Mucosa of gallbladder (tissue), 1 donor: ENCODE measurements at places on chromosomes 16 and 17.
A peak's percentile ranks its signal among the peaks of the same experiment; 100 is the strongest.

DNA sequence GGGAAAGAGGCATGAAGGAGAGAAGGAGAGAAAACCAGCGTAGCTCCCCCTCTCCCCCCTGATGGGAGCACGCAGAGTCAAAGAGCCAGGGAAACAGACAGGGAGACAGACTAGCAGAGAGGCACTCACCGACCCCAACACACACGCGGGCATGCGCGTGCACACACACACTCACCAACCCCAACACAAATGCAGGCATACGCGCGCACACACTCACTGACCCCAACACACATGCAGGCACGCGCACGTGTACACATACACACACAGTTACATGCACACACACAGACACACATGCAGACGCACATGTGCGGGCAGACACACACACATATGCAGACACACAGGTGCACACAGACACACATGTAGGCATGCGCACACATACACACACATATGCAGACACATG lies 4.6 kb downstream of the CACNB1 start:
- no peak for DNase-seq

GRCh38 chr16:85612191-85612800 lies 826 bp upstream of the GSE1 start:
- DNase-seq = peak; percentile 70

- DNase-seq = peak; percentile 30
Observed at GRCh38 chr17:4833941-4834680, 971 bp downstream of the MINK1 start.

DNA sequence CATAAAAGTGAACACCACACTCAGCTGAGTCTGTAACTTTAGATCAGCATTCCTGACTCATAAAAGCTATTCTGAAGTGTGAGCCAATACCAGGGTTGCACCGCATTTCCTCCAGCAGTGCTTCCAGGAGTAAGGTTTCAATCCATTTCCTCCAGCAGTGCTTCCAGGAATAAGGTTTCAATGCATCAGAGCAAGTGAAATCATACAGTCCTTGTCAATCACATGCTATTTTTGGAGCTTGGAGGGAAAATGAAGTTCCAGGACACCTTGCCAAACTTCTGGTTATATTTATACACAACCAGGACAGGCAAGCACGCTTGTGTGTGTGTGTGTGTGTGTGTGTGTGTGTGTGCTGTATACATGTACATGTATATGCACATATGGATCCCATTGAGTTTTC lies 327.6 kb downstream of the GRIN2A start:
- no peak for DNase-seq

GRCh38 chr16:85800321-85800669 lies 800 bp downstream of the COX4I1 start:
- DNase-seq = no peak

DNA sequence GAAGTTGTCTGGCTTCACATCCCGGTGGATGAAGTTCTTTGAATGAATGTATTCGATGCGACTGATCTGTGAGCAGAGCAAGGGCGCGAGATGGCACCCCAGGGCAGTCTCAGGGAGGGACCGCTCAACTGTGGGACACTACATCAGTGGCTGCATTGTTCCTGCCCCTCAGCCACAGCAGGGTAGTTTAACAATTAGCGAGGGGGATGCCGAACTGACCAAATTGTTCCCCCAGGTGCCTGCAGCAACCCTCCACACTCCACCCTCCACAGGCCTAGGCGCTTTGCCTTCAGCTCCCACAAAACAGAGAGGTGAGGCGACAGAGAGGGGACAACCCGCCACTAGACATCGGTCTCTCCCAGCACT lies 20.3 kb downstream of the CSNK1D start:
- DNase-seq = no peak

- DNase-seq = no peak
Observed at GRCh38 chr16:86306011-86306644, 204.2 kb upstream of the FOXF1 start.

DNA sequence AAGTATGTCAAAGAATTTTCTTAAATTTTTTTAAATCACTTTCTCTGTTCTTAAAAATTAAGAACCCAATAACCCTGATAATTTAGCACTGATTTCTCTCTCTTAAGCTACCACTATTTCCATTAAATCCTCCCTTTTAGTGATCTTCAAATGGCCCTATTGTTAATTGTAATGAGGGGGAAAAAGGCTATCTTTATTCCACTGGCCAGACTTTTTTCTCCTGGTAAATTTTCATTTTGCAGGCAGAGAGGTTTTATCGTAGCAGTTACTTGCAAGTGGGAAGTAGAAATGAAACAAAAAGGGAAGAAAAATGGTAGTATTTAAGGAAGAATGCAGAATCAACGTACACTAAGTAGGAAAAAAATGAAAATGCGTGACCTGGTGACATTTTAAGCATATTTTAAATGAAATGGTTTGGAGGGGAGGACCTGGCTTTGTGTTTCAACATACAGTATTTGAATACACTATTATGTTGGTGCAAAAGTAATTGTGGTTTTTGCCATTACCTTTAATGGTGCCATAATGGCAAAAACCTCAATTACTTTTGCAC lies 224.9 kb downstream of the TANC2 start:
- no peak for DNase-seq

DNA sequence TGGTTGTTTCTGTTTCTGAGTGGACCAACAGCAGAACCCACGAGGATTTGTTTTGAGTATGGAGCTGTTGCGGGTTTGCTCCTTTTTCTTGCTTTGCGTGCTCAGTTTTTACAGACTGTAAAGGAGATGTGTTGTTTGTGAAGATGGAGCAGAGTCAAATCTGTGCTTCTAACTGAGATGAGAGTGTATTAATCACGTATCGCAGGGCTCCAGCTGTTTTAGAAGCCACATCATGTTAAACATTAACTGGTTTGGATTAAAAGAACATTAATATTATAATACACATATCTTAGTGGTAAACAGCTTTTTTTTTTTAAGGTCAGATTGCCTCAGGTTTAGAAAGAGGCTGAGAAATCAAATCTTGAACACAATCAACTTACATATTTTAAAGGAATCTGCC lies 69.4 kb downstream of the YPEL2 start:
- no peak for DNase-seq

DNA sequence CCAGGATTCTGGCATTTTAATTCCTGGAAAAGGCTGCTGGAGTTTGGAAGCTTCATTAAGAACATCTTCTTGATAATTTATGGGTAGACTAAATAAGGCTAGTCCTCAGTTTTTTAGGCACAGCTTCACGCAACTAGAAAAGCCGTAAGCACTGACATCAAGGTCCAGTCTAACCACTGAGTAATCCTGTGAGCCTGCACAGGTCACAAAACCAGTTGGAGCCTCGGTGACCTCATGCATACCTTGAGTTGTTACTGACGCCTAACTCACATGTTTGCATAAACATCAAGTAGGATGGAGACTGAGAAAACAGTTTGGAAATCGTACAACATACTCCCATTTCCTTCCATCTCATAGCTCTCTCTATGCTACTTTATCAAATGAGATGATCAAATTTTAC lies 63.8 kb upstream of the RCVRN start:
- no peak for DNase-seq

DNA sequence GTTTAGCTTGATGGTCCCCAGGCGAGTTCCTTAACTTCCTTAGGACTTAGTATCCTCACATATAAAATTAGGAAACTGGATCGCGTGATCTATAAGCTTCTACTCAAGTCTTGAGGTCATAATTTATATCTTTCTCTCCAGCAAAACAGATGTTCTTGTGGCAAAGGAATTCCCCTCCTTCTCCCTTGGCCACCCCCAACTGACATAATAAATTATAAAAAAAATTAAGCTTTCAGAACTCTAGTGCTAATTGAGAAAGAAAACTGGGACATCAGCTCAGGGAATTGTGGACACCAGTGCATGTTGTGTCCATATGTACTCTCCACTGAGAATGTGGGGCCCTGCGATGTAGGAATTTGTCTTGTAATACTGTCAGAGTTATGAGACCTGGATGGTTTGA lies 13.5 kb downstream of the GNAO1 start:
- no peak for DNase-seq

DNA sequence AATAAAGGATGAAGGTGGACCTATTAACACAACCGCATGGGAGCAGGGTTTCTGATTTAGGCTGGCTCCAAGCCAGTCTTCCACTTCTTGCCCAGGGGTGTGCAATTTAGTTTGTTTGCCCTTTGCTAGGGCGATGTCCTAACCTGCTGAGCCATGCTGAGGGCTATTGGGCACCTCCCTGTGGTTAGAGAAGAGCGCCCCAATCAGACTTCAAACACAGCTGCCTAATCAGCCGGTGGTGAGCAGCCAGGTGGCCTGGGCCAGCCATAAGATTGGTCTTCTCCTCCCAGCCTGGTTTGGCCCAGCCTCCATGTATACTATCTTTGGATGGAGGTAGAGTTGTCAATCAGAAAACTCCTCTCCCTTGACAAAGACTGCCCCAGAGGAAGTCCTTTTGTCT lies 15.7 kb downstream of the TMEM94 start:
- no peak for DNase-seq

- peak; percentile 81 for DNase-seq
Observed at GRCh38 chr17:49739641-49740271, 24.2 kb downstream of the FAM117A start.

DNA sequence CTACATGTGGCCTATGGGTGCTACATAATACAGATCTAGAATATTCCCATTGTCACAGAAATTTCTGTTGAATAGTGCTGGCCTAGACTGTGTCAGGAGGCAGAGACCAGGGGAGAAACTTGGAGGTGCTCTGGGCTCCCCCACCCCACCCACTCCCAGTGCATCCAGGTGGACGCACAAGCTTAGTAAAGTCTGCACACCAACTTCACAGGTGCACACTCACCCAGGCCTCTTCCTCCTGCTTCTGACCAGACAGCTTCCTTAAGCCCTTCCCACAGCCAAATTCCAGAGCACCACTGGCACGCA lies 7.6 kb upstream of the CNP start:
- DNase-seq = no peak

DNA sequence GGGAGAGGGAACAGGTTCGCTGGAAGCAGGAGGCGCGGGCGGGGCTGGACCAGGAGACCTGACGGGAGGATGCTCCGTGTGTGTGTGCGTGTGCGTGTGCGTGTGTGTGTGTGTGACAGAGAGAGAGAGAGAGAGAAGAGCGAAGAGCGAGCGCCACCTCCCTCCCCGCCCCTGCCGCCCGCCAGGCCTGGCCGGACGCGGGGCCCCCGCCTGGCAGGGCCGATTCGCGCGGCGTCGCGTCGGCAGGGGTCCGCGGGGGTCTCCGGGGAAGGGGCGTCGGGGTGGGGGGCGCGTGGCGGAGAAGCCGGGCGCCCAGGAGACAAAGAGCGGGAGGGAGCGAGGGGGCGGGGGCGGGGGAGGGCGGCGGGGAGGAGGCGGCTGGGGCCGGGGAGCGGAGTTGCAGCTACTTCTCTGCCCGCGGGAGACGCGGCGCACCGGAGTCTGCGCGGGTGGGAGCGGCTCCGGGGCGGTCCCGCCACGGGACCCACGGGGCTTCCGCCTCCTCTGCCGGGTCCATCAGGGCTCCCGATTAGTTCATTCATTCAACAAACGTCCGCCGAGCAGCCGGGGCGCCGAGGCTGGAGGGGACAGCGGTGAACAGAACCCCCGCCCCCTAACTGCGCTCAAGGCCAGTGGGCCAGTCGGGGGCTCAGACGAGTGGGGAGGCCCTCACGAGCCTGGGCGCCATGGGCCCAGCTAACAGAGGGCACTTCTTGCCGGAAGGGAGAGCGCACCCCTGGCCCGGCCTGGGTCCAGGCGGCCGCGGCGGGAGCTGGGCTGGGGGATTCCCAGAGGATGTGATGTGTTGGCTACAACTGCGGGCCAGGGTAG lies at the start of gene SAMD14:
SAMD14 (minus strand) TSS at position 433 of the 831 bp plus-strand sequence. CDS start 5,201 bp downstream, outside the sequence.
- DNase-seq = no peak

- no peak for DNase-seq
Observed at GRCh38 chr16:12308060-12308459, 331.5 kb downstream of the SNX29 start.

DNA sequence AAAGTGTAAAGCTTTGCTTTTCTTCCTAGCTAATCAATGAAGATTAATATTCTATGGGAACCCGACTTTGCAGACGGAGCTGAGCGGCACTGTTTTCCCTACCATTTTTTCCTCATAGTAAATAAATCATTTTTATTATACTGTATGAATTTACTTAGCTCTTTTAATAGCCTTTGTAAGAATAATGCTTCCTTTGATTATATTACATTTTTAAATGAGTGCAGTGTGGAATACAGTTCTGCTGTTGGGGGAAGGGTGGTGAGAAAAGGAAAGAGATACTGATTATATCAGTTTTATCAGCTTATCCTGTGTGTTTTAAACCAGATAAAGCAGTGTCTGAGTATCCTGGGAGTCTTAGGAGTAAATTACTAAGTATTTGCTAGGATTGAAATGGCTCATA lies 221.4 kb upstream of the RBFOX1 start:
- DNase-seq = no peak

GRCh38 chr17:55466671-55467070 lies 44.6 kb downstream of the SMIM36 start:
- DNase-seq = peak; percentile 20

DNA sequence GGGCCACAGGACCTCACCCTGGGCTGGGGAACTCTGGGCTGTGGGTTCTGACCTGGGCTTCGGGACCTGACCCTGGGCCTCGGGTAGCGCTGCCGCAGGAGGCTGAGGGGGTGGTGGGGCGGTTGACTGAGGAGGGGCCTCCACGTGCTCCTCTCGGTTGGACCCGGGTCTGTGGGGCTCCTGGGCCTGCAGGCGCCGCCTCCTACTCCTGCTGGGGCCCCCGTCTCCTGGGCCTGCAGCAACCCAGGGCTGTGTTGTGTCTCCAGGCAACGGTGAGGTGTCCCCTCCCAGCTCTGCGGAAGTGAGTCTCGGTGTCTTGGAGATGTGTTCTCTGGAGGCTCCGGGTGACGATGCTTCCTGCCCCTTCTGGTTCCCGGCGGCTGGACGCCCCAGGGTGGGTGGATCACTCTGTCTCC lies 41.5 kb upstream of the GNG13 start:
- DNase-seq = no peak

- DNase-seq = no peak
Observed at GRCh38 chr17:77434136-77435114, 293.7 kb downstream of the SEC14L1 start.

DNA sequence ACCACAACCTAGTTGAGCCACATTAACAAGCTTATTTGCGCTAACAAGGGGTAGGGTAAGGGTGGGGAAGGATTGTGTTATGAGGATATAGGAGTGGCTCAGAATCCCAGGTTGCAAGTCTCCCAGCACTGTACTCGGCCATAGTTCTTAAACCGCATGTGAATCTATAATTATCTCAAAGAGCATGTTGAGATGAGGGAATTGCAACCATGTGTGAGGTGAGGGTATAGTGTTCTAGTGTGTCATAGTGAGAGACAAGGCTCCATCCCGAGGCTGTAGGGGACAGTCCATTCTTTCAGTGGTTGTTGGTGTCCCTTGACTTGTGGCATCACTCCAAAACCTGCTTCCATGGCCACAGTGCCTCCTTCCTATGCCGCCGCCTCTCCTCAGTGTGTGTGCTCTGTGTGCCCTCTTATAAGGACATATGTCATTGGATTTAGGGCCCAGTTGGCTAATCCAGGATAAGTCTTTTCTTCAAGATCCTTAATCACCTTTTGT lies 22.7 kb upstream of the ATP5MC1 start:
- DNase-seq = no peak

GRCh38 chr16:49599704-49600103 lies 226.1 kb downstream of the C16orf78 start:
- no peak for DNase-seq

- DNase-seq = no peak
Observed at GRCh38 chr16:89191033-89191900, 9.1 kb downstream of the SLC22A31 start.

- no peak for DNase-seq
Observed at GRCh38 chr16:67931712-67932461, at the start of gene CTRL. Gene CTRL, minus strand, starts transcription at chr16:67931862. Its CDS starts 10 bp downstream, at chr16:67931852.
